ENCODE measurements at places on chromosomes 13 and 19.

DNA sequence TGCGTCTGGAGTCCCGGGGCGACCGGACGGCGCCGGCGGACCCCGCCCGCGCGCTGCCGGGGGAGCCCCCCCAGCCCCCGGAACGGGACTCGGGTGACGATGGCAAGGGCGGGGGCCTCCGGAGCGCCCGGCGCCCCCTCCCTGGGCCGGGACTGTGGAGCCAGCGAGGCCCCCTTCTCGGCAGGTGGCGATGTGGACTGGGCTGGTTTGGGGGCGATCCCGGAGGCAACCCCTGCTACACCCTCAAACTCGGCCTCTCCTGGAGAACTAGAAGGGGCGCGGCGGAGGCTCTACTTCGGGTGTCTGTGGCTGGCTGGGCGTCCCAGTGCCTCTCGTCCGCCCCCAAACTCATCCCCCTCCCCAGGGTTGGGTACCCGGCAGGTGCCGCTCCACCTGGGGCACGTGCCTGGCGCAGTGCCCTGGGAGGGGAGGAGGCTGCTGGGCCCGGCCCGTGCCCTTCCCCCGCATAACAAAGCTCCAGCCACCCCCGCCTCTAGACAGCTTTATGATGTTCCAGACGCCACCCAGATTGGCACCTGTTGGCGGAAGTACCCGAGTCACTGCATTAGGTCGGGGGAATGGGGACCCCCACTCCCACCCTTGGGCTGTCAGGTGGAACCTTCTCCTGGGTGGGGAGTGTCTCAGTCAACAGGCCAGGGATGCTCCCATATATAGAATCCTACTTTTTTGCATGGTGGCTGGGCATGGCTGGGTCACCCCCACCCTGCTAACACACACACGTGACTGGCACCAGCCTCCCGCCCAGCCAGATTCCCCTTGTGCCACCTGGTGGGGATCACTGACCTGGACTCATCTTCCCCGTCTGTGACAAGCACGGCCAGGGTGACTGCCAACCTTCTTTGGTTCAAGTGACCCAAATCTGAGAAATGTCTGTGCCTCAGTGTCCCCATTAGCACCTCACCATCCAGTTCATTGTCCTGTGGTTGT, 722 bp downstream of the PKN1 start:
- peak; percentile 26 for DNase-seq

DNA sequence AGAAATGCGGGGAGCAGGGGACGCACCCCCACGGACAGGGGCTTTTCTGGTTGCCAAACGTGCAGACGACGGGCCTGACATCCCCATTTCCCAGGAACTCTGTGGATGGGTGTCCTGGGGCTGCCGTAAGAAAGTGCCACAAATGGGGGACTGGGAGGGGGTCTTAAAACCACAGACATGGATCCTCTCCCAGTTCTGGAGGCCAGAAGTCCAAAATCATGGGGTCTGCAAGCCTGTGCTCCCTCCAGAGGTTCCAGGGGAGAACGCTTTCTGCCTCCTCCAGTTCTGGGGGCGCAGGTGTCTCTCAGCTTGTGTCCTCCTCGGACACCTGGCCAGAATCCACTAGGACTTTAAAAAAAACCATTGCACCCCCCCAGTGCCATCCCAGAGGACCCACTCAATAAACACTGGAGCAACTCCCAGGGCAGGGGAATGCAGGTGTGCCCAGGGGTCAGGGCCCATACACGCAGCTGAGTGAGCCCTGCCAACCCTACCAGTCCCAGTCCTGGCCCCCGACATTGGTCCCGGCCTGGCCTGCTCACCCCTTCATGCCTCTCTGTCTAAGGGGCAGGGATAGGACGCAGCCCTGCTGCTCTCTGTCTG, 103.9 kb downstream of the GADD45B start:
- no peak for DNase-seq

GRCh38 chr13:74769333-74769732, 635.1 kb upstream of the KLF12 start:
- DNase-seq = no peak

- DNase-seq = no peak
Measured at GRCh38 chr19:23996549-23996948, 81.9 kb downstream of the ZNF726 start.

GRCh38 chr19:4174895-4175668, 7.3 kb downstream of the SIRT6 start:
- DNase-seq = no peak

GRCh38 chr13:99702687-99703319, 201.5 kb downstream of the TM9SF2 start:
- DNase-seq = no peak

- DNase-seq = no peak
Measured at GRCh38 chr13:36258831-36259230, 38.8 kb downstream of the CCDC169 start.
